ENCODE measurements at places on chromosomes 3 and 15.

DNA sequence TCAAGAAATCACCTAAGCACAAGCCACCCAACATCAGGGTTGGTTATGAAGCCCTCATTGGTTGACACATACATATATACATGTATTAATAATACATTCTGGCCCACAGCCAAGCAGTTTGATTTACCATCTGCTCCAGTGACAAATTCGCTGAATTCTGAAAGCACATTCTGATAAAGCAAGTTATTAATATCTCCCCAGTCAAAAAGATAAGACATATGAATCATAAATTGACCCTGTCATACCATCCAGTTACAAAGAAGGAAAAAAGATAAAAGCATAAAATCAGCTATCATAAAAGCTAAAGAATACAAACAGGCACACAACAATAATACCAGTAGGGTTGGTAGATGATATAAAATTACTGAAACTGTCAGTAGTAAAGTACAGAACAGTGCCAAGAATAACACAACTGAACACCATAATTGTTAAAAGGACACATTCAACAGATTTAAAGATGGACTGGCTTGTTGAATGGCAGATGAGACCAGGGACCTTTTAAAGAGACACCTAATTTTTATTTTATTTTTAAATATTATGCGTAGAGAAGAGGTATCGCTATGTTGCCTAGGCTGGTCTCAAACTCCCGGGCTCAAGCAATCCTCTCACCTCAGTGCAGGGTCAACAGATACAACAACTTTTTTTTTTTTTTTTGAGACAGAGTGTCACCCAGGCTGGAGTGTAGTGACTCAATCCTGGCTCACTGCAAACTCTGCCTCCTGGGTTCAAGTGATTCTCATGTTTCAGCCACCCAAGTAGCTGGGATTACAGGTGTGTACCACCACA is 7.7 kb downstream of the SNX4 start:
- DNase-seq: peak; percentile 45

GRCh38 chr15:60585743-60586708 is 107.1 kb upstream of the ICE2 start:
- DNase-seq: peak; percentile 75

- DNase-seq: no peak
Observed at GRCh38 chr3:150631515-150632221, 28.5 kb downstream of the SELENOT start.

DNA sequence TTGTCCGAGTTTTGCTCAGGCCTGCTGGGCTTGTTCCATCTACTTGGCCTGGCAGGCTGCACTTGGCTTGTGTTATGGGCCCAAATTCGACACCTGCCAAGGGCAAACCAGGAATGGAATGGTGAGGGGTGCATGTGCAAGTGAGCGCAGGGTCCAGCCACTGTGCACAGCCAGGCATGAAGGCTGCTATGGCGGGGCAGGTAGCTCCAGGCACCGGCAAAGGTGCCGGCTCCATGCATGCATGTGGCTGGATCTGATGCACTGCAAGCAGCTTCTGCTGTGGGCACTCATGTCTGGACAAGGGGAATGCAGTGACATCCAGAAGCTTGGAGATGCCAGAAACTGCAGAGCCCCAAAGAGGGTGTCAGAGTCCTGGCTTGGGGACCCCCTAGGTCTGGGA is 463.0 kb downstream of the EPHA3 start:
- DNase-seq: no peak

DNA sequence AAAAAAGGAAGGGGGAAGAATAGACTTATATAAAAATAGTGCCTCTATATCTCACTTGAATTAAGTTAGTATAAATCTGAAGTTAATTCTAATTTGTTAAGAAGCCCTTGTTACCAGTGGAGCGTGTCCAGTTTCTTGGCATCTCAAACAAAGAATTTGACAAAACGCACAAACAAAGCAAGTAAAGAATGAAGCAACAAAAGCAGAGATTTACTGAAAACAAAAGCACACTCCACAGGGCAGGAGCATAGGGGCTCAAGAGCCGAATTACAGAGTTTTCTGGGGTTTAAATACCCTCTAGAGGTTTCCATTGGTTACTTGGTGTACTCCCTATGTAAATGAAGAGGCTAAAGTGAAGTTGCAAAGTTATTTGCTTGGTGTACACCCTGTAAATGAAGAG is 34.0 kb upstream of the GK5 start:
- no peak for DNase-seq

GRCh38 chr15:38886315-38887163 is 321.9 kb upstream of the RASGRP1 start:
- DNase-seq: peak; percentile 31

GRCh38 chr15:60616628-60617027 is 137.7 kb upstream of the ICE2 start:
- no peak for DNase-seq

GRCh38 chr15:91521996-91522395 is 331.5 kb upstream of the SLCO3A1 start:
- no peak for DNase-seq

- DNase-seq: no peak
Observed at GRCh38 chr15:52008698-52009434, 10.2 kb upstream of the MAPK6 start.

All from common myeloid progenitor, CD34-positive (primary cell).